Urinary bladder (tissue), 4 donors: ENCODE measurements at places on chromosomes 12 and 14. TPM values are rescaled to one million over a fixed set of nuclear protein-coding genes. Genes with fewer than 3 reads are reported as not detected.

Gene TAS2R42
- not detected for total RNA-seq

Gene BIN2
- 2.3 TPM for total RNA-seq

Gene SMIM41
- total RNA-seq, result 3.4 TPM

Gene CMTM5
- total RNA-seq, result 3.5 TPM

Gene ANAPC7
- 56.6 TPM for total RNA-seq

Gene SMCO2
- not detected for total RNA-seq

Gene MEG3
- total RNA-seq, result 530 TPM

Gene ERP27
- 27.3 TPM for total RNA-seq

Gene RITA1
- 5.8 TPM for total RNA-seq

Gene ENDOU
- not detected for total RNA-seq

Gene CACNA1C
- total RNA-seq, result 25.7 TPM

Gene GPR68
- 1.7 TPM for total RNA-seq

Gene TMPRSS12
- total RNA-seq, result not detected

Gene RTN1
- 13.9 TPM for total RNA-seq

Gene SLC2A3
- 76.9 TPM for total RNA-seq

Gene LUM
- total RNA-seq, result 2,635 TPM

Gene LTBP2
- 26.7 TPM for total RNA-seq

Gene ALX1
- total RNA-seq, result 1.1 TPM

Gene EFS
- total RNA-seq, result 15.0 TPM

Gene OR5AU1
- not detected for total RNA-seq

Gene CD69
- 13.7 TPM for total RNA-seq

Gene LRTM2
- total RNA-seq, result not detected

Gene DPY19L2
- total RNA-seq, result 54.2 TPM

Gene USP30
- total RNA-seq, result 13.9 TPM

Gene ACADS
- total RNA-seq, result 6.7 TPM

Gene NT5DC3
- total RNA-seq, result 13.1 TPM

Gene SLC38A4
- 8.8 TPM for total RNA-seq

Gene HOXC5
- total RNA-seq, result 0.42 TPM

Gene CCDC175
- 0.74 TPM for total RNA-seq

Gene SLC6A15
- total RNA-seq, result 1.2 TPM

Gene SAMD4A
- total RNA-seq, result 58.5 TPM

Gene C12orf54
- 1.5 TPM for total RNA-seq

Gene PARP11
- 23.3 TPM for total RNA-seq

Gene AQP2
- total RNA-seq, result not detected

Gene CARMIL3
- total RNA-seq, result 1.5 TPM

Gene LRRK2
- total RNA-seq, result 44.1 TPM

Gene RERGL
- 2.0 TPM for total RNA-seq

Gene TMEM229B
- 3.0 TPM for total RNA-seq
